NCI-H1105 treated with DMSO at 0.1 percent for 48 hours (cell line): ENCODE measurements at places on chromosomes 6 and 20.
A peak's percentile ranks its signal among the peaks of the same experiment; 100 is the strongest.

DNA sequence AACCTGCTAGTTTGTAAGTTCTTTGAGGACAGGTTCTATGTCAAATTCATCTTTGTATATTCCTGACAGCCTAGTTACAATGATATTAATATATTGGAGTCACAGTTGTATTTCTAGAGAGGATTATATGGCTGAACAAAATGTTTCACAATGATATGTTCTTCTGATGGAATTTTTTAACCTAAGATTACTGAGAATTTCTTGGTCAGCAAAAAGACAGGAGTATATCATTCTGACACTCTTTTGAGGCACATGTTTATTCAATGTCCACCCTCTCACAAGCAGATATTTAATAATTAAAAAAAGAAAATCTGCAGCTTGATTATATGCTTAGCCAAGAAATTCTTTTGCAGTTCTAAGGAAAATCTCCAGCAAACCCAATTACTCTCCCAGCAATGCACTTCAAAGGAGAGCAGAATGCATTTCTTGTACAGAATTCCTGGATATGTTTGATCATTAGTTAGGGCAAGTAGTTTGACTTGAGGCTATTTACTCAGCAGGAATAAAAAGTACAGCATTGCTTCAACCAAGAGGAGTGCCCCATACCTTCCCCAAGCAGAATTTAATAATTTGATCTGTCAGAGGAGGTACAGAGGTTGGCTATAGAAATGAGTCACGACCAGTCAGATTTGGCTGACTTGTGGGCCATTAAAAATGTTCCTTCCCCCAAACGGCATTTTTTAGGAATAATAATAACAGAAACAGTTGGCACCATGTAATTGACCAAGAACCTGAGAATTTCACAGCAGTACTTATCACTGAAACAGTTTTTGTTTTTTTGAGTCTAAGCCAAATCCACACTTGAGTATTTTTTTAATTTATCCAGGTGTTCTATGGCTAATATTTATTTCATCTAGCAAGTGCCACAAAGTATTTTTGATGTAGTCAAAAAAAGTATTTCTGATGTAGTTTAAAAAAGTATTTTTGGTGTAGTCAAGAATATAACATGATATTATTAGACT is 508.1 kb upstream of the FLRT3 start:
- no peak for DNase-seq

DNA sequence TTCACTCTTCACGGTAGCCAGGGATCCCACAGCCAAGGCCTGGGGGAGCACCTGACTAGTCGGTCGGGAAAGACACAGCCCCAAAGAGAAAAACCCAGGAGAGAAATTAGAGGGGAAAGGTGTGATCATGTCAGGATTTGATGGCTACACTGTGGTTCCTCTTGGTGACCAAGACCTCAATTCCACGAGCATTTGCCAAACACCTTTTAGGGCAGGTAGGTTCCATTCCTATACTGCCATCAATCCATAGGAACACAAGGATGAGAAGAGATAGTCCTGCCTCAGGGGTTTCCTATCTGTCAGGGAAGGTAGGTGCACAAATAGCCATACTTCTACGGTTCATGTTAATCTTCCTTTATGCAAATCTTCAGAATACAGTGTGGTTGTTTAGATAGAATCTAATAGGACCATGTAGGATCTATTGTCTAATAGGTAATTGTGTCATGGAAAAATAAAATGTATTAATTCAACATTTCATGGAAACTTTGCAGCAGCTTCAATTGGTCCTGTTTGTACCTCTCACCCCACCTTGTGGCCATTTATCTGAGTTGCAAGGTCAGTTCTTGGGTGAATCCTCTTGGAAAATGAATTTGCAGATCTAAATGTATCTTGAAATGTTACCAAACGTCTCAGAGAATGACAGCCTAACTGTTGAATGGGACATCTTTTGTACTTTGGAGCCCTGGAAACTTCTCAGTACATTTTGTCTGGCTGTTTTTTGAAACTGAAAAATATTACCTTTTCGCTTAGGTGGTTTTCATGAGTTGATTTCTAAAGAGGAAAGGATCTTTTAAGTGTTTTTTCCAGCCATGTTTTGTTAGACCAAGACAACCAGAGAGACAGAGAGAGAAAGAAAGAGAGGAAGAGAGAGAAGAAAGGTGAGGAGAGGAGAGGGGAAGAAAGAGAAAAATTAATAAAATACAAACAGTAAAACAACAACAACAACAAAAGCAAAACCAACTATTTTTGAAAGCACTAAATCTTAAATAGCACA is 33.7 kb upstream of the IYD start:
- peak; percentile 62 for DNase-seq

DNA sequence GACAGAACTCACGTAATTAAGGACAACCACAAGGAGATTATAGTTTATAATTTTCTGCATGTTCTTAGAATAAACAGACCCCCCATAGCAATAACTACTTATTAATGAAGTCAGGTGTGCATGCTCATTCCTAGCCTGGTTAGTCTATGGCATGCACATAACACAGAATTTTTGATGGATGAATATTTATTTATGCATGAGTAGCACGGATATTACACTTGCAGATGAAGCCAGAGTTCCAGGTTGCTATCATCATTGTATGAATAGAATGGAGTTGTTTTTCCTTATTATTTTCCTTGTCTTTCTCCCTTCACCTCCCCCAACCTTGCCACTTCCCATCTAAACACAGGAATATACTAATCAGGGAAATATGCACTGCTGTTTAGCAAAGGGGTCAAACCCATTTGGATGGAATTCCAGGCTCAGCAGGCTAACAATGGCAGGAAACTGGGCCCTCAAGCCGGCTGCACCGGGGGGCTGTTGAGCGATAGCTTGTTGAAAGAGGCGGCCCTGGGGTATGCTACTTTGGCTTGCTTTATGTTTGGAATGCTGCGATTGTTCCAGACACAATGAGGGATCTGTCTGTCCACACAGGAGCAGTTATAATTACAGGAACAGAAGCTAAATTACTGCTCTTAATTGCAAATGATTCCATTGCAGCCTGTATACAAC is 112.6 kb downstream of the TMEM170B start:
- DNase-seq = no peak

GRCh38 chr6:12548526-12548925 is 168.0 kb upstream of the PHACTR1 start:
- no peak for DNase-seq

GRCh38 chr6:56708810-56709597 is 66.3 kb upstream of the DST start:
- peak; percentile 66 for DNase-seq

- no peak for DNase-seq
Measured at GRCh38 chr6:95083506-95083905, 493.8 kb upstream of the MANEA start.

DNA sequence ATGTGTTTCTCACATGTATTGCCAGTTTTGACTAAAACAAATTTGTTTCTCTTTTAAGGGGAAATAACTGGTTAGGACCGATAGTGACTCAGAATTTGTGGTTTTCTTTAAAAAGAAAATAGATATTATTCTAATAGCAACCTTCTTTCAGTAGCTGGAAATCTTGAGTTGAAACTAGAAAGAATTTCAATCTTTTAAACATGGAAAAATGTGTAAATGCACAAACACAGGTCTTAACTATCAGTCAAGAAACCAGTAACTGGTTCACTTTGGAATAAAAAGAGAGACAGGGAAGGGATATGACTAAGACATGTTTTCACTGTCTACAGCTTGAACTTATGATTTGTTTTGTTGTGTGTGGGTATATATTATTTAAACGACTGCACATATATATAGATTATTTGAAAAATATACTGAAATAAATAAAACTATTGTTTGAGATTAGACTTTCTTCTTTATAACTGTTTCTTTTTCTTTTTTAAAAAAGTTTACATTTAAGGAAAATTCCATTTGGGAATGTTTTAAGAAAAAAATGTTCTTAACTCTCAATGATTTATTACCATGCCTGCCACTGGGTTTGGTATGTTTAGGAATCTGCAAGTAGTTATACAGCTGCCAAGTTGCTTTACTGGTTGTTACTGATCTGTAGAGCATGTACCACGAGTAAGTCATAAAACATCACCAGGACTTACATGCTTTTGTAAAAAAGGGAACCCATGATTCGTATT is 753.3 kb upstream of the MARCKS start:
- DNase-seq = no peak

DNA sequence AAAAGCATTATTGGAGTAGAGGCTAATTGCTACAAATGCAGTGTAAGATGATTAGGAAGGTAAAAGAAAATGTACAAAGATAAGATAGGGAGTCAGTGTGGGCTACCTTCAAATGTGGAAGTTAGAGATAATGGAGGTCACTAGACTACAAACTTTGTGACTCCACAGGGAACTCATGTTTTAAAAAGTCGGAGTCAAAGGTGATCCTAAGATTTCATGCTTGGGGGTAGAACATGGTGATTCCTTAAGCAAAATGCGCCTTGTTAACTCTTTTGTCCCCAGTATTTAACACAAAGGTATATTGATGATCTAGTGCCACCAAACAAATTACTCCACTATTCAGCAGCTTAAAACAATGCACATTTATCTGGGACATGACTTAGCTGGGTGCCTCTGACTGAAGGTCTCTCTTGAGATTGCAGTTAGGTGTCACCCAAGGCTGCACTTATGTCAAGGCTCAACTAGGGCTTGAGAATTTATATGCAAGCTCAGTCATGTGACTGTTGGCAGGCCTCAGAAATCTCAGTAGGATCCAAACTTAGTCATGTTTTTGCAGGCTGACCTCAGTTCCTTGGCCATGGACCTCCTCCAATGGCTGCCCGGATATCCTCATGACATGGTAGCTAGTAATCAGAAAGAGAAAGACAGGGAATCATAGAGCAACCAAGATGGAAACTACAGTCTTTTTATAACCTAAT is 11.4 kb upstream of the SNX9 start:
- no peak for DNase-seq

DNA sequence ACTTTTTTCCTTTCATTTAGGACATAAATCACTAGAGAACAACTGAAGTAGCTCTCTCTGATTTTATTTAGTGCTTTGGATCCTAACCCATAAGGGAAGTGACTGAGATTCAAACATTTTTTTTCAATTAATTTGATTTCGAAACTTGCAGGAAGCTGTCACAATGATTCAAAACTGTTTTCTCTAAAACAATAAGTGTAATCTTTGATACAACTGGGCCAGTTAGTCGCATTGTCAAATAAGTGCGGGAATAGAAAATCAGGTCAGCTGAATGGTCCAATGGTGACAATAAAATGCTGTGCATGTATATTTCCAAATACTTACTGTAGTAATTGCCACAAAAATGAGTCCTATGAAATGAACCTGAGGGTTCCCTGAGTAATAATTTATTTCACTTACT is 930.8 kb downstream of the TFAP2A start:
- no peak for DNase-seq

DNA sequence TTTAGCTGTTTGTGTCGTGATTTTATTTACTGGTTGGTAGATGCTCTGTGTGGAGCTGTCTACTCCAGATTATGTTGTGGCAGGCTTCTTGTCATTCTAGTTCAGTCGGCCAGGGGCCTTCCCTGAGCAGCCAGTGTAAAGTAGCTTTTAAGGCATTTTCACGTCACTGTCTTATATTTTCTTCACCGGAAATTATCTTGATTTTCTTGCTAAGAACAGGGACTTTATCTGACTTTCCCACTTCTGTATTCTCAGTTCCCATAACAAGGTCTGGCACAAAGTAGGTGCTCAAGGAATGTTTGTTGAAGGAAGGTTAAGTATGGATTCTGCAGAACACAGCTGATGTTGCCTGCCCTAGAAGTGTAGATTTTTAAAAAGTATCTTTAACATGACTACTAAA is 868 bp downstream of the LTV1 start:
- DNase-seq = no peak

- DNase-seq = no peak
Measured at GRCh38 chr20:3315136-3315535, 76.1 kb upstream of the SLC4A11 start.
